ENCODE measurements at places on chromosomes 7 and 10.
A peak's percentile ranks its signal among the peaks of the same experiment; 100 is the strongest.

- no peak for DNase-seq
These were observed 9.8 kb upstream of the ORC5 start for GRCh38 chr7:104217620-104218019.

DNA sequence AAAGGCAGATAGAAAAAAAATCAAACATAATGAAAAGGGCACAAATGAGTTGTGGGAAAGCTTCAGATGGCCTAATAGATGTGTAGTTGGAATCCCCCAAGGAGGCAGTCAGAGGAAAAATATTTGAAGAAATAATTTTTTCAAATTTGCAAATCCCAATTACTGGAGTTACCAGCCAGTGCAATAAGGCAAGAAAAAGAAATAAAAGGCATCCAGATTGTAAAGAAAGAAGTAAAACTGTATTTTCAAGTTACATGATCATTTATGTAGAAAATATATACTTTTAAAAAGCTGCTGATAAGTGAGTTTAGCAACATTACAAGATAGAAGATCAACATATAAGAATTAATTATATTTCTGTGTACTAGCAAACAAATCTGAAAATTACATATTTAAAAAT, 329.0 kb downstream of the SDK1 start:
- no peak for DNase-seq

GRCh38 chr7:31017721-31018120, 34.4 kb upstream of the ADCYAP1R1 start:
- no peak for DNase-seq

DNA sequence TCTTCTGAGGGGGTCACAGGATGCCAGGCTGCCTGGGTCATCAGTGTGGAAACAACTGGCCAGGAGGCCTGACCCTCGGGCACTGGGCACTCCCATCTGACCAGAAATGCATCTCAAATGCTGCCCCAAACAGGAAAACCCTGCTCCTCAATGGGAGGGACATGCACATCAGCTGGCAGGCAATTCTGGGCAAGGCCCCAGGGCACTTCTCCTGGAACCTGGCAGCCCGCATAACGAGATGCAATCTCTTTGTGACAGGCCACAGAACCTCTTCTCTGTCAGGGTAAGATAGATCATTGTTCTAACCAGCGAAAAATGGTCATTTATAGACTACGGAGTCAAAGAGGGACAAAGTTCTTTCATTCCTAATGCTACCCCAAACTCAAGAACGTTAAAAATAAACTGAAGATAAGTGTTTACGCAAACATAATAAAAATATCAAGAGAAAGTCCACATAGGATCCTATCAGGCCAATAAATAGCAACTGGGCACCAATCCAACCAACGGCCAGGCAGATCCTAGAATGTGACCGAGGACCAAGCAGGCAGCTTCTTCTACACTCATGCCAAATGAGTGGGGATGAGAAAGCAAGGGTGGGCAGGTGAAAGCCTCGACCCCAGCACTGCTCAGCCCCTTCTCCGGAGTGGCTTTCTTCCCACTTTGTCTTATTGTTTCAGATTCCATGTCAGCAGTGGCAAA, 212.3 kb downstream of the TCERG1L start:
- no peak for DNase-seq

- DNase-seq = no peak
These were observed 12.4 kb downstream of the NMT2 start for GRCh38 chr10:15155978-15156656.

- peak; percentile 6 for DNase-seq
These were observed 33.7 kb downstream of the SCRN1 start for GRCh38 chr7:29955799-29956486.

DNA sequence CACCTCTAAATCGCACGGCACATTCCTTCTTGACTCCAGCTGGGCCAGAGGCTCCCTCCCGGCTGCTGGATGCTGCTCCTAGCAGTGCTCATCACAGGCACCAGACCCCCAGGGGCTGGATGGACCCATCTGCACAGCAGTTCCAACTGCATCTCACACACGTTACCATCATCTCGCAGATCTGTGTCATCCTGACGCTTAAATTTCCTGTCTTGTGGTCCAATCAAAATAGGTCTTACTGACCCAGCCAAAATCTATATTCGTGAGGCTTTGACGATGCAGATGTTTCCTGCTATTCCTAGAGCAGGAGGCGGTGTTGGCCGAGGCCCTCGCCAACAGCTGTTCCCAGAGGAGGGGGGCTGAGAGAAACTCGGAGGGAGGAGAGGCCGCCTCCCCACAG, 108.0 kb downstream of the MKI67 start:
- DNase-seq = no peak

- no peak for DNase-seq
These were observed 82.3 kb upstream of the GTF2I start for GRCh38 chr7:74575083-74575784.

GRCh38 chr10:6877722-6878392, 297.8 kb upstream of the PRKCQ start:
- DNase-seq = no peak

DNA sequence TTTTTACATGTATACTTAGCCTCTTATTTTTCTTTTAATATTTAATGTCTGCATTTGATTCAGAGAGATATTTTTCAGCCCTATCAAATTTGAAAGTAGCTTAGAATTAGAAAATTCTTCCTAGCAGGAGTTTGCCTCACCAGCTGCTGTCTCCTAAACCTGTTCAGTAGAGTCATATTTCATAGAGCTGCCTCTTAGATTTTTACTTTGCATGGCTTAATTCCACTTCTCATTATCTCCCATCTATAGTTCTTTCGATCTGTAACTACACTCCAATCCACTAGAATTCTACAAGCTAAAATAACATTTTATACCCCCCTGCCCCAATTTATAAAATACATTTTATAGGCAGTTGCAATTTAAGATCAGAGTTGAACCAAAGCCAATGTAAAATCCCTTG, 227.0 kb downstream of the ANK3 start:
- DNase-seq = no peak

GRCh38 chr10:86730227-86730626, 26.2 kb upstream of the BMPR1A start:
- no peak for DNase-seq
